Fibroblast of the aortic adventitia (primary cell): ENCODE measurements at places on chromosomes 6 and 20. TPM values are rescaled to one million over a fixed set of nuclear protein-coding genes. Genes with fewer than 3 reads are reported as not detected.

Gene VGLL2
- total RNA-seq: not detected in 2 replicates

GRCh38 chr6:95576218-95576997, 927 bp upstream of the MANEA start:
- peak; percentile 25 for DNase-seq

Gene CST5
- total RNA-seq: not detected in 2 replicates

- no peak for DNase-seq
These were observed 2.8 kb downstream of the EYA2 start for GRCh38 chr20:46897328-46897880.

Gene JAG1
- 39.2 and 46.7 TPM in 2 replicates for total RNA-seq

DNA sequence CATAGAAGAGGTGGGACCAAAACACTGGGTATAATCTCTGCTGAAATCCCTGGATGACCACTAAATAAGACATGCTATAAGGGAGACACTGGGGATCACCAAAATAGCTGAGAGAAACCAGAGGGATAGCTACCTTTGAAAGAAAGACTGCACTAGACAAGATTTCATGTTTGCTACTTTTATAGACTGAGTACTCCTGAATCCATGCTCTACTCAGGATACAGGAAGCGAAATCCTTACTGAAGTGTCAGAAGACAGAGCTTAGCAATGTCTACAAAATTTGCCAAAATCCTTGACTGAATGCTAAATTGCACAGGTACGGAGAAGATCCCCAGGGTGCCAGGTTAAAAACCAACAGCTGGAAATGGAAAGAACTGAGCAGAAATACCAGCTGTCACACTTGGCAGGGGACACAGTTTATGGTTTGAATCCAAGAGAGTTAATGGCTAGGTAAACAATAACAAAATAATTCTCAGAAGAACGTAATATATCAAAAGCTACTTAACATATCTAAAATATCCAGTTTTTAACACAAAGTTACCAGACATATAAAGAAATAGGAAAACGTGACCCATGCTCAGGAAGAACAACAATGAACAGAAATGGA, 125.4 kb downstream of the MAN1A1 start:
- DNase-seq: no peak

DNA sequence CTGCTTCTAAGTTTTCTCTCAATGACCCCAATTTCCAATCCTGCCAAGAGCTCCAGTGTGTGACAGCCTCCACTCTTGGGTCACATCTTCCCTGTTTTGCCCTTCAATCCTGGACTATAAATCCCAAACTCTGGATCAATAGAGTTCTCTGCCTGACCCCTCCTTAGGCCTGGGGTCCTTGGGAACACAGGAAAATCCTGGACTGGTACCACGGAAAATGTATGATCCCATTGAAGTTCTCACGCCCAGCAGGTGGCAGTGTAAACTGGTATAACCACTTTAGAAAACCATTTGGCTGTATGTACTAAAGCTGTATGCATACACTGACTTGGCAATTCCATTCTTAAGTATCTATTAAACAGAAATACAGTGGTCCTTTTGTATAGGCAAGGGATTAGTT, 98.0 kb downstream of the SNAP25 start:
- no peak for DNase-seq

- DNase-seq: no peak
These were observed 76.7 kb upstream of the CLDN20 start for GRCh38 chr6:155187106-155187505.
